T-helper 1 cell (primary cell): ENCODE measurements at places on chromosomes 6 and 20.
A peak's percentile ranks its signal among the peaks of the same experiment; 100 is the strongest.

DNA sequence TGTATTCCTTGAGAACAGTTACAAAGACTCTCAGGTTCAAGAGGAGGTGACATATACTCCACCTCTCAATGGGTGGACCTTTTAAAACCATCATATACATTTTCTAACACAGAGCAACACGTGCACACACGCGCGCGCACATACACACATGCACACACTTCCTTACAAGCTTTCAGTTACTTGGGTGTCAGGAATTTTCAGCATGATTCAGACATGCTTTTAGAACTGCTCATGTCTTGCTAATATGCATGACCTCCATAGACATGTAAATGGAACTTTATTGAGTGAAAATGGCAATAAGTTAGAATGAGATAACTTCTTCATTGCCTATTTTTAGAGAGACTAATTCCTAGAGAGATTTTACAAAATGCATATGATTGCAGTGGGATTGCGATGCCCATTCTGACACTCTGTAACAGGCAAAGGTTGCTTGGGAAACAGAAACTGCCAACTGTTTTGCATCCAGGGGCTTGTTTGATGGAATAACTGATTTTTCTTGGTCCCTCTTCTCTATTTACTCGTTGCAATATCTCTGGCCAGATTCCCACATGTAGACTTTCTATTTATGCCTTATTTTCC, 531.4 kb upstream of the RNF217 start:
- no peak for DNase-seq

GRCh38 chr20:36582322-36582721, 8.9 kb downstream of the TGIF2 start:
- DNase-seq, result no peak

DNA sequence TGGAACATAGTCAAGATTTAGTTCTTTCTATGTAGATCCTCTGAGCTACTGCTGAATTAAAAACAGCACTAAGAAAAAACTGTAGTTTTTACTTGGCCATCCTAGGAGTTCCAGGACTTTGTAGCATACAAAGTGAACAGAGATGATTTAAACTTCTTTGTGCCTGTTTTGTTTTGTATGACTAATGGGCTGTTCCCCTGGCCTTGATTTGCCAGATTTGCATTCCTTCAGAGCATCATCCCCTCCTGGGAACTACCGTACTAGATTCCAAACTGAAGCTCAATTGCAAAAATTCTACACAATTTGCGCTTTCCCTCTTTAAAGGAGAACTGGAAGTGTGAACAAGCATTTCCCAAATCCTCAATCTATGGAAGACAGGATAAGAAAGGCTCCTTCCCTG, 23.1 kb downstream of the ACOT13 start:
- DNase-seq, result no peak

GRCh38 chr6:68615938-68616337, 19.1 kb upstream of the ADGRB3 start:
- no peak for DNase-seq

DNA sequence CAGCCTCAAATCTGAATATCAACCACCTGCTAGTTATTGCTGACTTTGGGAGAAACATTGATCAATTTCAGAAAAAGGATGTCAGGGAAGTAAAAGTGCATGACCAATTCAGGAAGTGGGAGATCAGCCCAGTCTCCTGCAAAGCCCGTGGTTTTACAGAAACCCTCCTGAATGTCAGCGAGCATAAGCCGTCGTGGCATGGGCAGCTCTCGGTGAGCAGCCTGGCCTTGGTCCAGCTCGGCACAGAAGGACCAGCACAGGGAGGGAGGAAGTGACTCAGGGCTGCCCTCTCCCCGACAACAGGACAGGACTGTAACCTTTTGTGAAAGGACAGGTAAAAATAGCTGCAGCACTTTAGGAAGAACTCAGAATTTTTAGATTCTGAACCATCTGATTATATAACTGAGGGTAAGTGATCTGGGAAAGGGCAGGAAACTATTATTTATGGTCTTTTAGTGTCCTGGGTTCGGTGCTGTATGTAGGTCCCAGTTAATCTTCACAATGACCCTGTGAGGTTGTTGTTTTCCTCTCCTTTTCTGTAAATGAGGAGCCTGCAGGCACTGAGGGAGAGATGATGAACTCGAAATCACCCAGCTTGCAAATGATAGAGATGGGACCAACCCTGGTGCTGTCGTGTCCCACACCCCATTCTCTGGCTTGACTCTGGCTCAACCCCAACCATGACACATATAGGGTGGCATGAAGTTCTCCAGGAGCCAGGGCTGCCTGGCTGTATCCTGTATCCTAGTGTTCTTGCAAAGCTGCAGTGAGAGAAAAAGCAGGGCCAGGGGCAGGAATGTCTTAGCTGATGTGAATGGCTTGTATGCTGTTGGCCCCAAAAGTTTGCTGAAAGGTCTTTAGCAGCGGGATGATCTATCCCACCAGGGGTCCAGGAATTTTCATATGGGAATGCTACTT, 37.6 kb downstream of the NRN1 start:
- no peak for DNase-seq

DNA sequence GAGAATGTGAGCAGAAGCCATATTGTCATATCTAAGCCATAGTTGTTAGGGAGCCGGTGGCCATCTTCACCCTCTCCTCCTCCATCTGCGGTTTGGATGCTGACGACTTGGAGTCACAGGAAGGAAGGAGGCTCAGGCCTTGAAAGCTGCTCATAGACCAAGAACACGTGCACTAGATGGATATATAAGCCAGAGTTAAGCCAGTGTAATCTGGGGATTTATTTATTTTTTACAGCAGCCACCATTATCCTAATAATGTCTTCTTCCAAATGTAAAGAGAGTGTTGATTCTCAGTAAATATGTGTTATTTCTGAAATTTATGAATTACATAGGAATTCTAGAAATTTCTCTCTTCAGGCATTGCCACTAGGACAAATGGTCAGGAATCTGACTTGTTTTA, 689.9 kb downstream of the QKI start:
- DNase-seq, result no peak

DNA sequence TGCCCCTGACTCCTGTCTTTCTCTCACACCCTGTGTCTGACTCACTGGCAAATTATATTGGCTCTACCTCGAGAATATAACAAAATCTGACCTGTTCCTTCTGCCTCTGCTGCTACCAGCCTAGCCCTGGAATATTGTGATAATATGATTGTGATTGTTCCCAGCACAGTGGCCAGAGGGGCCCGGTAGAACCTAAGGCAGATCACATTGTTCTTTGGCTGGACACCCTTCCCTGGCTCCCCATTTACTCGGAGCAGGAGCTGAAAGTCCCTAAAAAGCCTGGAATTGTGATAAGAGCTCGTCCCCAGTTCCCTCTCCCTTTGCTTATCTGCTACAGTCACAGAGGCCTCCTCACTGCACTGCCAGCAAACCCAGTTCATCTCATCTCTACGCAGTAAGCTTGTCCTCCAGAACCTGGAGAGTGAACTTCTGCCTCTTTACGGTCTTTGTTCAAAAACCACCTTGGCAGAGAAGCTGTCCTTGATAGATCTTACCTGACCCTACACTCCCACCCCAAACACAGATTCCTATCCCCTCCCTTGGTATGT, 21.8 kb downstream of the SERPINB6 start:
- no peak for DNase-seq

DNA sequence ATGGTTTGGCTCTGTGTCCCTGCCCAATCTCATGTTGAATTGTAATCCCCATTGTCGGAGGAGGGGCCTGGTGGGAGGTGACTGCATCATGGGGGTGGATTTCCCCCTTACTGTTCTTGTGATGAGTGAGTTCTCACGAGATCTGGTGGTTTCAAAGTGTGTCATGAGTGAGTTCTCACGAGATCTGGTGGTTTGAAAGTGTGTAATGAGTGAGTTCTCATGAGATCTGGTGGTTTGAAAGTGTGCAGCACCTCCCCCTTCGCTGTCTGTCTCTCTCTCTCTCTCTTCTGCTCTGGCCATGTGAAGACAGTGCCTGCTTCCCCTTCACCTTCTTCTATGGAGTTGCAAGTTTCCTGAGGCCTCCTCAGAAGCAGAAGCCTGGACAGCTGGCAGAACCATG, 87.6 kb downstream of the MYLK4 start:
- no peak for DNase-seq

DNA sequence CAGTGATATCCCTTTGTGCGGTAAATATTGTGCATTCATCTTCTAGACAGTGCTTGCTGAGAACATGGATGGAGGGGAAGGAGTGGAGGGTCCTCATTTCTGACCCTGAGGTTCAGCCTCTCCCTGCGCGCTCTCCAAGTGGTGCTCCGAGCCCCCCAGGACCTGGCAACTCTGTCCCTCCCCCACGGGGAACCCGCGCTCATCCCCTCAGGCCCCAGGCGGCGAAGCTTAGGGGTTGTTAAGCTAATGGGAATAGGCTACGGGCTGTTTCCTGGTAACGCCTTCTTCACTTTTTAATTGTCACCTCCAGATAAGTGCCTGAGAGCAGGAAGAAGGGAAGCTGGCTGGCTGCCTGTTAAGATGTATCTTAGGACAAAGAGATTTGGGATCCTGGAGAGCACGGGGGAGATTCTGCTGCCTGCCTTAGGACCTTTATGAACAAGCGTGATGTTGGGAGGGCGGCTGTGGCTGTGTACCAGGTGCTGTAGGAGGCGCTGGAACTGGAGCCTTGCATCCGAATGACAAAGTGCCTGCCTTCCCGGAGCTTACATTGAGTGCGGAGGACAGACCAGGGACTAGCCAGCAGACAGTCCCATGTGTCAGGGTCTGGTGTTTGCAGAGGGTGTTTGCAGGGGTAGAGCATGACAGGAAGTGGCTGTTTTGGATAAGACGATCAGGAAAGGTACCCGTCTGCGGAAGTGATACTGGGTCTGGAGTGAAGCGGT, 11.7 kb downstream of the TSHZ2 start:
- DNase-seq, result no peak

DNA sequence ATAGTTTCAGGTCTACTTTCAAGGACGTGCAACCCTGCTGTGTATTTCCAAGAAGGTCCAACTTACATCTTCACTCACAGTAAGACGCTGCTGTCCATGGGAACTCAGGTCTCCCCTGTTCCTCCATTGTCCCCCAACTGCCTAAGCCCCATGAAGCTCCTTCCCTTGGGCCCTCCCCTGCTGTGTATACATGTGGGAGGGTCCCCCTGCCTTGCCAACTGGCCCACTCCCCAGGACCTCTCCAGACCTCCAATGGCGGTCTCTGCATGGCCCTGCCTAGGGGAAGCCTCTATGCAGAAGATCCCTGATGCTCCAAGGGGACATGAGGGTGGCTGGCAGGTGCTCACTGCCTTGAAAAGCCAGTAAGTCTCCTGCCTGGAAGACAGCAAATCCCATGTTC, 186.7 kb upstream of the CST7 start:
- no peak for DNase-seq

DNA sequence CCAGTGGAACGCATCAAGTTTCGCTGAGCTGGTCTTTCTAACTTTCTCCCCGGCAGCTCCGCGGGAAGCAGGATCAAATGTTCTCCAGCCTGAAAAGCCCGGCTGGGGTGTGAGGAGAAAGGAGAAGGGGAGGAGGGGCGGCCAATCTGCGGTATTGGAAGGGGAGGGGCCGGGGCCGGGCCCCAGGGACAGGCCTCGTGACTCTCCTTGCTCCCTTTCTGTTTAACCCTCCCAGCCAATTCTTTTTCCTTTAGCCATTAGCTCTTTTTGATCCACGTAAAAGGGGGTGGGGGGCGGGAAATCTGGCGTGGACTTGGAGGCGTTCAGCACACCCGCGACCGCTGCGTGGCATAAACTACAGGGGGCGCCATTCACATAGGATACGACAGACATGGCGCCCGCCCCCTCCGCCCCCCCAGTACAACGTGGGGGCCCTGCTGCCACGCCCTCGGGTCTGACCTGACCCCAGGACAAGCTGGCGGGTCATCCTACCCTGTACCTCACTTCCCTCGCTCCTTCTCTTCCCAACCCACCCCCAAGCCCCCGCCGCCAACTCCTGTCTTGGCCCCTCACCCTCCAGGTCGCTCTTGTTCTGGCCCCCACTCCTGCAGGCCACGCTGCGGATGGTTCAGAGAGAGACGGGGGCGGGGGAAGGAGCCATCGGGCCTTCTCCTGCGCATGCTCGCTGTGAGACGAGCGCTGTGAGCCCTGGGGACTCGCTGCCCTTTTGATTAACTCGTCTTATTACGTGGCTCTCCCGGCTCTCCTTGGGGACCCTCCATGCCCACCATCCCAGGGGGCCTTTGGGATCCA, 7.8 kb upstream of the MDGA1 start:
- DNase-seq, result peak; percentile 66

DNA sequence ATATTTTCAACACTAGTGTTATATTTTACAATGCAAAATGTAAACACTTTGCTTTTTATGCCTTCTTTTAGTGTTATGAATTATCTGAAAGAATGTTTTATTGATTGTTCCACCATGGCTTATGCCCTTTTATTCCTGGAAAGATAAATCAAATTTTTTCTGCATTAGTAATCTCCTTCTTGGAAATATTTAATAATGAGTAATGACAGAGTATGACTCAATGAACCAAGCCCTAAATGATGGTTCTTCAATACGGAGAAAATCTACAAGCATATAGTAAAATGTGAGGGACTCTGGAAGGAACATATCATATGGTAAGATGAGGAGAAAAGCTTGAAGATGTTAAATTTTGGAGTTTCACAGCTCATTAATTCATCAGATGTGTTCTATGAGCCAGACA, 929.6 kb downstream of the C6orf118 start:
- DNase-seq, result no peak

DNA sequence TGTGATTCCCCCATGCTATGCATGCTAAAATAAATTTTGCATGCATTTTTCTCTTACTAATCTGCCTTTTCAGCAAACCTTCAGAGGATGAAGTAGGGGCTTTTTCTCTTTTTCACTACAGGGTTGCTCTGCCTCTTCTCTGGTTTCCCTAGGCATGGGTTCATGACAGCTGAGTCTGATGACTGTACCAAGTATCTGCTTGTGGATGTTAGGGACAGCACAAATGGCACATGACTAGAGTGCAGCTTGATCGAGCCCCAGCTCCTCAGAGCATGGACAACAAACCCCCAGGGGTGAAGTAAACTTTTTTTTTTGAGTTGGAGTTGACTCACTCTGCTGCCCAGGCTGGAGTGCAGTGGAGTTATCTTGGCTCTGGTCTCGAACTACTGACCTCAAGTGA, 57.1 kb upstream of the GCM1 start:
- DNase-seq, result no peak

- no peak for DNase-seq
Measured at GRCh38 chr20:58585753-58586540, 65.1 kb upstream of the STX16 start.

- DNase-seq, result no peak
Measured at GRCh38 chr6:134658596-134658995, 291.3 kb downstream of the ALDH8A1 start.

DNA sequence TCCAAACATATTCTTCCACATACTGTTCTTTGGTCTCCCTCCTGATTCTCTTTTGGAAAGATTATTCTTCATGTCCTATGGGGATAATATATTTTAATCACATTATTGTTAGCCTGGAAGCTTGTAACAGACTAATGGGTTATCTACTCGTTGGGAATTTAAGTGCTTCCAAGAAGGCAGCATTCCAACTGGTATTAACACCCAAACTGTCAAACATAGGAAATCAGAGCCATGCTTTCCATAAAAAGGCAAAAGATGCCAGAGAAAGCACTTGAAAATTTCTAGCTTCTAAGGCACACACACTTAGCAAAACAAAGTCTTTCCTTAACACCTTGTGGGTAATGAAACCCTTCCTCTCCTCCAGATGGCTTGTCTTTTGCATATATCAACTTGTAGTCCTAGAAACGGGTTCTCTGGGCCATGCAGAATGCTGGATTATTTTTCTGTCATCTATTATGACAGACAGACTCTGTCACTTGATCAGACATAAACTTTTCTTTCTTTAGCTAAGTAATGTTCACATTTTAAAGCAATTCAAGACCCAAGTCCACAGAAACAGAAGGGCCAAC, 41.5 kb downstream of the B4GALT5 start:
- no peak for DNase-seq

- no peak for DNase-seq
Measured at GRCh38 chr20:3755814-3756480, 11.6 kb downstream of the ADISSP start.
